ENCODE measurements at places on chromosomes 12 and 14.

- DNase-seq = no peak
These were observed 136.8 kb downstream of the ADGRD1 start for GRCh38 chr12:131090274-131091210.

DNA sequence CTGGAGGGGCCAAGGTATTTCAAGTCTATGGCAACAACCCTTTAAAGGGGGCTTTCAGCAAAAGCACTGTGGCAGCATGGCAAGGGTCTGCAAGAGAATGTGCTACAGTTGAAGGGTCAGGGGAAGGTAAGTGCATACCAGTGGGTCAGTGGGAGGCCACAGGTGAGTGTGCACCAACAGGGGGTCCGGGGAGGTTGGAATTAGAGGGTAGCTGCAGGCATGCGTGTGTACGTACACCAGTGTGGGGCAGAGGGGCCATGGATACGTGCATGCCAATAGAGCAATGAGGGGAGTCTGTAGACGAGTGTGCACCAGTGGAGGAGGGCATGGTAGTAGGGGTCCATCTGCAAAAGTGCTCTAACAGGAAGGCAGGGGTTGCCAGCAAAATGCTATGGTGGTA, 448.9 kb downstream of the NAV3 start:
- DNase-seq = no peak

- DNase-seq = no peak
These were observed 699.7 kb upstream of the TBX3 start for GRCh38 chr12:115383668-115384067.

DNA sequence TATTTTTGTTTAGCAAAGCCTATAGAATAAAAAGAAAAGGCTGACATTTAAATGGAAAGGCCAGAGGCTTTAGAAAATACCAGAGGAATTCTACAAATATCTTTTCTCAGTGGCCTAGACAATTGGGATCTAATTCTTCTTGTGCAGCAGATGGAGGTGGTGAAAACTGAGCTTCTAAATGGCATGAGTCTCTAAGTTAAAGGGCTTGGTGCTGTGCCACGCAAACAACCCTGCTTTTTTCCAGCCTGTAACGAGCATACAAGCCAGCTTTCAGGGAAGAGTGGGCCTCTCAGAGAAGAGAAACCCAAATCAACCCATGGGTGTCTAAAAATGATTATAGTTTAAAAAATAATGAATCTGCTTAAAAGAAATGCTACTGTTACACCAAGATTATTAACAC, 237.9 kb upstream of the NAV3 start:
- no peak for DNase-seq

Data from activated naive CD4-positive, alpha-beta T cell treated with Interleukin-2 at 50 U/mL for 16 hours (primary cell).